ENCODE measurements at places on chromosomes 2 and 18.

DNA sequence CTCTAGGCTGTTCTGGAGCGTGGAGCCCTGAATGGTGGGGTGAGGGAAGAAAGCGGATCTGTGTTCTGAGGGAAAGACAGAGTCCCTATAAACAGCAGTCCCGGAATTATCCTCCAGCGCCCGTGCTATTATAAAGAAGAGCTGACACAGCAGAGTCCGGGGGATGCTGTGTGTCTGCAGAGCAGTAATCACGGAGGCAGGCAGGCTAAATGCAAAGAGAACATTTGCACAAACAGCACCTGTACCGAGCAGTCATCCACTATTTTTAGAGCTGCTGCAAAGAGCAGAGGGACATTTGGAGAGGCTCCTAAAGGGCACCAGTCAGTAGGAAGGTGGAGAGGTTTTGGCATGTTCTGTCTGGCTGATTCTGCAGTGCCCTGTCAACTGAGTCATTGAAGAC is 293.8 kb upstream of the SLC14A2 start:
- DNase-seq = no peak

GRCh38 chr2:191612496-191612895 is 65.4 kb upstream of the NABP1 start:
- DNase-seq = peak; percentile 96

- DNase-seq = peak; percentile 68
Measured at GRCh38 chr18:11175266-11175979, 26.1 kb upstream of the PIEZO2 start.

GRCh38 chr18:42281124-42281523 is 326.1 kb downstream of the PIK3C3 start:
- DNase-seq = no peak

GRCh38 chr2:196160101-196160500 is 11.3 kb downstream of the STK17B start:
- peak; percentile 92 for DNase-seq

DNA sequence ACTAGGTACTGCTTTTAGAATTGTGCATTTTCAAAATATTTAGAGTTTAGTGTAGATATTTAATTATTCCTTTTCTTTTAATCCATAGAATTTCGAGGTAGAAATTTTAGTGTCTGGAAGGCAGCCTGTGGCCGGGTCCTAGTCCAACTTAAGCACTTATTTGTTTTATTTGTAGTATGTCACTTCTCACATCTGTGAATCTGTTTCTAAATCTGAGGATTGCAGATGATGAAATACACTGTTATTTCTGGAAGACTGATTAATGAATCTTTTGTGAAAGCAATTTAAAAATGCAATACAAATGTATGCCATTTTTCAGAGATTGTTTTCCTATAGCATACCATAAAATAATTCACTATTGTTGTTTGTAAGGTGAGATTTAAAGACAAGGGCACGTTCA is 483.9 kb upstream of the TRIB2 start:
- no peak for DNase-seq

GRCh38 chr18:45116116-45116515 is 435.4 kb downstream of the SETBP1 start:
- no peak for DNase-seq

DNA sequence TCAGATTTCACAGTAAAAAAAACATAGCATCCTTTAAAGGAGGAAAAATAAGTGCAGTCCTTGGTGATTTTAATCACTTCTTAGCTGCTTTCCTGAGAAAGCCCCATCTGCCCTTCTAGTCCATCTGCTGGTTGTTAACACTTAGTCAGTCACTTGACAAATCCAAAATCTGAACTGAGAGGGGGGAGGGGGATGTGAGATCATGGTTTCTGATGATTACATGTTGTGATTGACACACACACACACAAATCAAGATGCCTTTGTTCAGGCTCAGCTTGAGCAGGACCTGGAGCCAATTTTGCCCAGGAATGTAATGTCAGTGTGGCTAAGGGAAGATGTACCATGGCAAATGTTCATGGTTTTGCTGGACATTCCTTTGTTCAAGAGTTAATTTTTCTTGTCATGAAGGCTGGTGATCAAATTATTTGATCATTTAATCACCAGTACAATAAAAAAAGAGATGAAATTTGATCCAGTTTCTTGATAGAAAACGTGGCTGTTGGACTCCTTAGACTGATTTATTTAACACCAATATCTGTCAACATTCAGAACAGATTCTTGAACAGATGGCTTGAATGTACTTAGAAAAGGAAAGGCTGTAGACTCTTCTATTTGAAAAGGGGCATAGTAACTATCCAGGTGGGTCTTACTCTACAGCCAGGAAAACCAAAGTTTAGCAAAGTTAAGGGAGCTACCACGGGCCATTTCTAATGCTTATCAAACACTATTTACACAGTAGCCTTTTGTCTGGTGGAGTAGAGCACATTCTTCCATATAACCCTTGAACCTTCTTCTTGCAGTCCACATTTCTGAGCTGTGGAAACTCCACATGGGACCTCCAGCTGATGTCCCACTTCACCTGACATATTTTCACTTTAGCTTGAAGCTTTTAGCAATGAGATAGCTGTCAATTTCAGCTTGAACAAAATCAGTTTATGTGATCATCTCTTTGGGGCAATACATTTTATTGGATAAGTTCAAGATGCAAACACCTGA is 408.7 kb downstream of the PIK3C3 start:
- no peak for DNase-seq

GRCh38 chr2:21078296-21078695 is 34.4 kb upstream of the APOB start:
- DNase-seq = no peak

DNA sequence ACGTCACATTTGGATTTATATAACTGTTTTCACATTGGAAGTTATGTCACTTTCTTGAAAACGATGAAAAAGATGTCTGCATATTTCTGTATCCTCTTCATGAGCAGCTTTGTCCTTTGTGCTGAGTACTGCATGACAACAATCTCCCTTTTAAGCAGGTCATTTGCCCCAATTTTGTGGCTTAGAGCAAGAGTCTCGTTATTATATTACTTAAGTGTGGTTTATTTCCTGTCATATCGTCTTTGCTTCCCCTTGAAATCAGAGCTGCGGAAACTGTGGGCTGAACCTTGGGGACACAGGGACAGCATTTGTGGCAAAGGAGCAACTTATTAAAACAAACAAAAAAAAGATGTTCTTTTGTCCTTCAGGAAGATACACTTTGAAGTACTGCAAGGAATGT is 254.0 kb upstream of the DSEL start:
- no peak for DNase-seq

DNA sequence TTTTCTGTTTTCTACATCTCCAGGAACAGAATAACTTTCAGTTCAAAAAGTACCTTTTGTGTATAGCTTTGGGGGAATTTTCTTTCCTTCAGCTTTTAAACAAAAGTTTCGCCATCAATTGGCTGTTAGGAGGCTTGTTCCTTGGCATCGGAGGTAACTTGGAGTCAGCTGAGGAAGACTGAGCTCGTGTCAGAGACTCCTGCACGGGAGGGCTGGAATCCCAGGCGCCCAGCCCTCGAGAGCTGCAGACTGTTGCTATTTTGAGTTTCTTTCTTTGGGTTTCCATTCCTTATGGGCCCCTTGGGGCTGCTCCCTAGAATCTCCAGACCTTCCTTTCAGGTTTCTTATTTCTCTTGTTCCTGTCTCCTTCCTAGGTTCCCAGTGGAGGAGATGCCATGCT is 8.1 kb downstream of the EMILIN2 start:
- DNase-seq = no peak

- no peak for DNase-seq
Measured at GRCh38 chr2:95014126-95014708, 11.3 kb upstream of the MAL start.

DNA sequence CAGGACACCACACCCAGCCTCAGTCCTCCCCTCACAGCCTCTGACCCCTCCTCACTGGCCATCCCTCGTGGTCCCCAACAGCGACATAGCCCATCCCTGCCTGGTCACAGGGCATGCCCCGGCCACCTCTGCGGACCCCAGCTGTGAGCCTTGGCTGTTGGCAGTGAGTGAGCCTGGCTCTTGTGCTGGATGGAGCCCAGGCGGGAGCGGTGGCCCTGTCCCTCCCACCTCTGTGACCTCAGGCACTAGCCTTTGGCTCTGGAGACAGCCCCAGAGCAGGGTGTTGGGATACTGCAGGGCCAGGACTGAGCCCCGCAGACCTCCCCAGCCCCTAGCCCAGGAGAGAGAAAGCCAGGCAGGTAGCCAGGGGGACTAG is 7.9 kb downstream of the DES start:
- DNase-seq = no peak

GRCh38 chr2:98269274-98269673 is 77.0 kb upstream of the CNGA3 start:
- peak; percentile 51 for DNase-seq

DNA sequence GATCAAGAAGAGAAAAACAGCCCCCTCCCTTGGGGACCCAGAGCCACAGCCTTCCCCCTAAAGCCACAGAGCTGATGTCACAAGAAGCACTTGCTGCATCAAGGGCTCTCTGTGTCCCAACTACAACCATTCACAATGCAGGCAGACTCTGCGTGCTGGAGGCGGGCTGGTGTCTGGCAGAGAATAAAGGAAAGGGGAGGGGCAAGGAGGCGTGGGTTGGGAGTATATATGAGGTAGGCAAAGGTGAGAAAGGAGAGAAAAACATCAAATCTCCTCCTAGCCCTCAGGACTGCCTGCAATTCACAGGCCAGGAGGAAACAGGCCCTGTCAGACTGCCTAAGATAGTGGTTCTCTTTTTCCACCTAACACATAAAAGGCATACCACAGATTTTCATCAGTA is 48.8 kb upstream of the IHH start:
- DNase-seq = no peak

GRCh38 chr18:60090170-60090569 is 190.4 kb downstream of the PMAIP1 start:
- no peak for DNase-seq

DNA sequence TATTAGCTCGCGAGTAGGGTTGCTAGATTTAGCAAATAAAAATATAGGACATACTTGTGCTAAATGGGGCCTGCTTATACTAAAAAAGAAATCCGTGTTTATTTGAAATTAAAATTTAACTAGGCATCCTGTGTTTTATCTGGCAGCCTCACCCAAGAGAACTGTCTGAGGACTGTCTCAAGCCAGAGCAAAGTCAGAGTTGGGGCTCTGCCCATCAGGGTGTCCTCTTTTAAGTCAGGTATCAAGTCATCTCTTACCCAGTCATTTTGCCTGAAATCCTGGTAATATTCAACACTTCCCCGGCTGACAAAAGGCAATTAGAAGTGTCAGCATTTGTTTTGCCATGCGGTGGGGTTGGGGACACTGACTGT is 48.3 kb upstream of the ST3GAL5 start:
- no peak for DNase-seq

GRCh38 chr18:75344161-75344560 is 83.3 kb downstream of the SMIM21 start:
- no peak for DNase-seq

DNA sequence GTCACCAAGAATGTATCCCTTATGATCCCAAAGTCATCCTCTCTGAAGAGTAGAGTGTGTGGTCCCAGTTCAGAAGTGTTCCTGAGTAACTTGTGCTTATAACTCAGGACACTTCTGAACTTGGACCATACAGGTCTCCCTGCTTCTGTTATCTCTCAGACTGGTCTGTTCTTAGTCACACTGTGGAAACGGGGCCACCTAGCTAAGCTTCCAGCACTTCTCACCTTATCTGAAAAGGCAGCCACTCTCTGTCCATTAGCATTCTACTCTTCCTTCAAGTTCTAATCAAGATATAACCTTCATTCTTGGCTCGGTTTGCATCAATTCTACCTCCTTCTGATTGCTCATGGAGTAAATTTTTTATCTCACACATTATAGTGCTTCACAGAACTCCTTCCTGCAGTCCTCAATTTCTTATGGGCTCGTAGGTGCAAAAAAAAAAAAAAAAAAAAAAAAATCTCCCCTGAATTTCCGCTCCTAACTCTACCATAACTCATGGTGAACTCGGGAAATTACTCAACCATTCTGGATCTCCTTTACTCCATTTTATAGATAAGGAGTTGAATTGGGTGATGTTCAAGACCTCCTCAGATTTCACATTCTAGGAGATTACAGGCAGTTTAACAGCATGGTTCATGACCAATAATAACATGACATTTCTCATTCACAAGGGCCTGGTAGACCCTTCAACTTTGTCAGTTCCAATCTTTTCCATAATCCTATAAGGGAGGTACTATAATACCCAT is 108.4 kb downstream of the TACR1 start:
- DNase-seq = no peak

GRCh38 chr2:78351208-78351607 is 674.3 kb upstream of the REG3G start:
- DNase-seq = no peak

- DNase-seq = peak; percentile 27
Measured at GRCh38 chr2:214577769-214578168, 166.9 kb downstream of the VWC2L start.

DNA sequence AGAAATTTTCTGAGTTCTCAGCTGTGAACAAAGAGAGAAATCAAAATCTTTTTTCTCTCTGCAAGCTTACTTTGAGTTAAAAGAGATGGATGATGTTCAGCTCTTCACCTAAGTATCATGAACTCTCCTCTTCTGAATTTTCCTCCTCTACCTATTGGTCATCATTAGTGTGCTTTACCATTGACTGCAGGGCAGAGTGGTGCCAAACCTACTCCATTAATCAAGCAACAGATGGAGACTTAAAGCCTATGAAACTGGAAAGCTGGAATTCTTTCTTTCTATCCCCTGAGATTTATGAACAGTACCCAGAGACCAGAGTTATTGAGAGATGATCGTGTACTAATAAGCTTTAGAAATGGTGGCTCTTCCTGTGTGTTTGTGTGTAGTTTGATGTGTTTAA is 31.3 kb upstream of the LINC00305 start:
- no peak for DNase-seq
